Activated CD4-positive, alpha-beta T cell treated with anti-CD3 and anti-CD28 coated beads, Interleukin-10, Interleukin-2, amounts not matched to agents 100 ng/mL and 50 ng/mL, durations not matched to agents 16 hours and 8 hours (primary cell): ENCODE measurements at places on chromosomes 13 and 19.

GRCh38 chr13:98349731-98350305 lies 172.7 kb upstream of the RNF113B start:
- no peak for DNase-seq

DNA sequence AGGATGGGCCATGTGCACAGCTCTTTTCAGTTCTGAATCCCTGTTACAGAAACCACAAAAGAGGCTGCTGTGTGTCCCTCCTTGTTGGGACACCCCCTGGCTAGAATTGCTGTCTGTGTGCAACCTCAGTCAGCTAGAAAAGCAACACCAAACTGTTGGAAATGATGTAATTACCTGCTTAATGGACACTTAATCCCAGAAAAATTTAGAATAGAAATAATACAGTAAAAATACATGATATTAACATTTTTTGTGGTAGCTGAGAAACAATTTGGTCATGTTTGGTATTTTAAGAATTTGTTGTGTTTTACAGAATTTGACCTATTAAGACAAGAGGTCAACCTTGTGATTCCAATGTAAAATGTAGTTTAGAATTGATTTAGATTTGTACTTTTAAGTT lies 46.8 kb downstream of the FAM124A start:
- no peak for DNase-seq

DNA sequence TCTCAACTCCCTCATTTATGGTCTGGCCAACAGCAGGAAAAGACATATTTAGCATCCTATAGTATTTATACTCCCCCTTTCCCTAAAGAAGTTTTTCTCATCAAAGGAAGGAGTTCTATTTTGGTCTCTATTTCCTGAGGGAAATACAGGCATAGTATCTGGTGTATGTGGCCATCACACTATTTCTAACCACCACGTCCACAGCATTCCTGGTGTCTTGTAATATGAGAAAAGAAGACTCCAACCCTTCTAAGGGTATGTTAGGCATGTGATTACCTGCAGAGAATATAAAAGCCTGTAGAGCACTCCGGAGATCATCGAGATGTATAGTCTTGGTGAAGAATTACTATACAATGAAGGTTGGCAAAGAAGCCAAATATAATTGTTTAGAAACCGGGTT lies 137.4 kb downstream of the VWA8 start:
- no peak for DNase-seq

DNA sequence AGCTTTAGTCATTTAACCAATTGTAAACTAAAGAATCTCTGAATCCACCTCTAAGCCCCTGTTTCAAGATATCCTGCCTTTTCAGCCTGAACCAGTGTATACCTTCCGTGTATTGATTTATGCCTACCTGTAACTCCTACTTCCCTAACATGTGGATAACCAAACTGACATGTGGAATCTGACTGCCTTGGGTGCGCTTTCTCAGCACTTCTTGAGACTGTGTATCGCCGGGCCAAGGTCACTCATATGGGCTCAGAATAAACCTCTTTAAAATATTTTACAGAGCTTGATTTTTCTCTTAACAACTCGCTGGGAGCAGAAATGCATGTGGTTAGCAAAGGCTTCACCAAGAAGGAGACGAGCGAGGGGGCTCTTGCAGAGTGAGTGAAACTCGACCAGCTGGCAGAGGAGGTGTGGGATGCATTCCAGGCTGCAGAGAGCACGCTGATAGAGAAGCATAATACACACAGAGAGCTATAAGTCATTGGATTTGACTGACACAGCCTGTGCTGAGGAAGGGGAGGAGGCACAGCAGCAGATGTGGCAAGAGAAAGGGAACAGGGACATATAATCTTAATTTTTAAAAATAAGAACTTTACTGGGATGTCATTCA lies 268.2 kb upstream of the MAB21L1 start:
- DNase-seq = no peak

GRCh38 chr13:73089213-73089612 lies 30.4 kb downstream of the KLF5 start:
- no peak for DNase-seq

- no peak for DNase-seq
These were observed 769.1 kb downstream of the PCDH9 start for GRCh38 chr13:66461021-66461420.

DNA sequence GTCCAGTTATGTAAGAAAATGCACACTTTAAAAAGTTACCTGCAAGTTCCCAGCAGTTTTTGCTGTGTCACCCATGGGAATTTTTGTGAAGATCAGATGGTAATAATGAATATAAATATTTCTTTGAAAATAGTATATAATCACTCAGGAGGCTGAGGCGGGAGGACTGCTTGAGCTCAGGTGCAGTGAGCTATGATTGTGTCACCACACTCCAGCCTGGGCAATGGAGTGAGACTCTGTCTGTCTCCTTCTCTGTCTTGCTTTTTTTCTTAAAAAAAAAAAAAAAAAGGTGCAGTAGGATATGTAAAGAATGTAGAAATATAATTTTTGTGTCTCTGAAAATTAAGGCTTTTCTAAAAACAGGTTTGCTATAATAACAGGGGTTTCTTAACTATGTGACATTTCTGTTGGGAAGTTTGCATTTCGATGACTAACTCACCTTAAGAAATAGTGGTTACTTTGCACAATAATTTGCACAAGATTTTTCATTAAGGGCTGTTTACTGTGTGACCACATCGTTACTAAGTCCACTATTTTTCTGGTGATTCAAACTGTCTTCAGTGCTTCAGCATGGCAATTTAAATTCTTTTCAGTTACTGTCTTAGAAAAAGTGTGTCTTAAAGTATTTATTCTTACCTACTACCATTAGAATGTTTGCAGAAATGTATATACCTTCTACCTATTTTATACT lies 37.3 kb downstream of the DNAJC3 start:
- no peak for DNase-seq

DNA sequence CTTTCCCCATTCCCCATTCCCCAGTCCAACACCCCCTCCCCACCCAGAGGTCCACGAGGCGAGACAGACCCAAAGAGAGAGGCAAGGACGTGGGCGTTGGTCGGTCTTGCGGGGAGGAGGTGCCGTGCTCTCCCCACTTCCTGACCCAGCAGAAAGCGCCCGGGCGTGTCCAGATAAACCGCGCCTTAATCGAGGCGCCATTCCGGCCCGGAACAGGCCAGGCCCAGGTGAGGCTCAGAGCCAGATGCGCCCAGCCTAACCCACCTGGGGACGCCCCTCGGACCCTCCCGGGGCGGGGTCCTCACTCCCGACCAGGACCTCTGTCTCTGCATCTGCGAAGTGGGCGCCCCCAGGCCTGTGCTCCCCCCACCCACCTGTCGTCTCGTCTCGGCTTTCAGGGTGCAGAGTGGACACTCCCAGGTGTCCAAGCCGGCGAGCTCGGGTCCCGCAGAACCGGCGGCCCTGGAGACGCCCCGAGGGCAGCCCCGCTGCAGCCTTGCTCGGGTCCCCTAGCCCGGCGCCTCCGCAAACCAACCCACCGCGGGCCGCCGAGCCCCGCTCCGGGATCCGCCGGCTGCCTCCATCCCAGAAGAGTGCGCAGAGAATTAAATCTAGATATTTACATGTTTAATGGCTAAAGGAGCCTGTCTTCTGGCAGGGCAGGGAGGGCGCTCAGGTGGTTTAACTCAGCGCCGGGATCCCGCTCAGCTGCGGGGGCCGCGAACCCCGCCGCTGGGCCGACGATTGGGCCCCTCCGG lies 5.0 kb upstream of the ONECUT3 start:
- peak; percentile 23 for DNase-seq
